ENCODE measurements at places on chromosomes 12 and 14. TPM values are rescaled to one million over a fixed set of nuclear protein-coding genes. Genes with fewer than 3 reads are reported as not detected.

DNA sequence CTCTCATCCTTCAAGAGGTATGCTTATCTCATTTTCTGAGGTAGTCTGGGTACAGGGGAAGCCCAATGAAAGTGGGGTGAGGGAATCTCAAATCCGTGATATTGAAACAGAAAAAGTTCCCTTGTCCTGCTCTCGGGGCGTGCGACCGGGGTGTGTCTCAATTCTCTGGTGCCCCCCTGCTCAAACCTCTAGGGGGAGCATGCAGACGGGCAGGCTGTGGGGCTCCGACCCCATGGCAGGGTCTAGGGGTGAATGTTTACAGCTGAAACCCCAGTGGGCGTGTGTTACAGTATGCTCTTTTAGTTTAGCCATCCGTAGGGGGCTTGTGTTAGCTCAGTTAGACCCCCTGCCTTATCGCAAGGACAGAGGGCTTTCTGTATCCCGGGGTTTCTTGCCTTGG lies 68.7 kb downstream of the PTPRQ start:
- H3K27me3 ChIP-seq: peaks cover 5% of the 10 kb centered on the region
- no peak overlapping the region for H3K27ac ChIP-seq
- no peaks in the 10 kb centered on the region for H3K4me1 ChIP-seq
- no peak for DNase-seq
- no peaks in the 10 kb centered on the region for H3K36me3 ChIP-seq

DNA sequence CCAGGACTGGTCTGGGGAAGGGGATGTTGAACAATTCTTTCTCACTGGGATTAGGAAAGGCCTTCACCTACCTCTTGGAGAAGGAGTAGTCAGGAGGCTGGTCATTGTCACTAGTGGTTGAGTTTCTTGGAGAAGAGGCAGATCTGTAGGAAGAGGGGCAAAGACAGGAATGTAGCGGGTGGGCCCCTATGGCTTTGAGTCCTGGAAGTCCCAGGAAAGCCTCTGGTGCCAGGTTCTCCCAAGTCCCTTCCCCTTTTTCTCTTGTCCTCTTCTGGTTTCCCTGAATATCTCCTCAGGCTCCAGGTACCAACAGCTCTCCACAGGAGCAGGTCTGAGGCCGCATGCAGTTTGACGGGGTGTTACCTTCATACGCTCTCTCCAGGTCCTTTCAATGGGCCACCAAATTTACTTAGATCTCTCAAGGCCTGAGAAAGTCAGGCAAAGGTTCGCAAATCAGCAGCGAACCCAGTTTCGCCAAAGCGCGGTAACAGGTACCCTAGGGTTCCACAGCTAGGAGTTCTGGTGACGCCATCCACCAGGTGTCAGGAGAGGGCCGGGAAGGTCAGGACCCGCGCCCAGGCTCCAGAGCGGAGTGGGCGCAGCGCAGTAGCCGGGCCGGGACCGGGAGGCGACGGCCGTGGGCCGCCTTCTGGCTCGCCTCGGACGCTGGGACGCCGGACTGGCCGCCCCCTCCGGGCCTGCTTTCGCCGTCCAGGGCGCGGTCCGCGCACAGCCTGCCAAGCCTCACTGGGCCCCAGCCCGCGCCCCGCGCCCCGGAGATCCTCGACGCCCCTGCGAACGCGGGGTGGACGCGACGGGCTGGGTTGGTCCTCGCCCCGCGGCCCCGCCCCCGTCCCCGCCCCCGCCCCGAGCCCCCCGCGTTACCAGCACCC lies 795 bp downstream of the SMAGP start:
- peaks cover 7% of the 10 kb centered on the region for H3K4me1 ChIP-seq
- peak; percentile 53 for DNase-seq
- peaks cover 2% of the 10 kb centered on the region for H3K27me3 ChIP-seq
- peak overlapping the region; percentile 74 for H3K27ac ChIP-seq
- no peaks in the 10 kb centered on the region for H3K36me3 ChIP-seq

Gene NYNRIN
- polyA plus RNA-seq: 54.4 TPM

GRCh38 chr14:58730792-58731464 lies 93.2 kb downstream of the DACT1 start:
- no peak for DNase-seq
- no peak overlapping the region for H3K4me3 ChIP-seq
- no peaks in the 10 kb centered on the region for H3K4me1 ChIP-seq
- no peak overlapping the region for H3K27ac ChIP-seq

Gene CLEC6A
- not detected for polyA plus RNA-seq

Gene NKX2-1
- polyA plus RNA-seq: not detected

DNA sequence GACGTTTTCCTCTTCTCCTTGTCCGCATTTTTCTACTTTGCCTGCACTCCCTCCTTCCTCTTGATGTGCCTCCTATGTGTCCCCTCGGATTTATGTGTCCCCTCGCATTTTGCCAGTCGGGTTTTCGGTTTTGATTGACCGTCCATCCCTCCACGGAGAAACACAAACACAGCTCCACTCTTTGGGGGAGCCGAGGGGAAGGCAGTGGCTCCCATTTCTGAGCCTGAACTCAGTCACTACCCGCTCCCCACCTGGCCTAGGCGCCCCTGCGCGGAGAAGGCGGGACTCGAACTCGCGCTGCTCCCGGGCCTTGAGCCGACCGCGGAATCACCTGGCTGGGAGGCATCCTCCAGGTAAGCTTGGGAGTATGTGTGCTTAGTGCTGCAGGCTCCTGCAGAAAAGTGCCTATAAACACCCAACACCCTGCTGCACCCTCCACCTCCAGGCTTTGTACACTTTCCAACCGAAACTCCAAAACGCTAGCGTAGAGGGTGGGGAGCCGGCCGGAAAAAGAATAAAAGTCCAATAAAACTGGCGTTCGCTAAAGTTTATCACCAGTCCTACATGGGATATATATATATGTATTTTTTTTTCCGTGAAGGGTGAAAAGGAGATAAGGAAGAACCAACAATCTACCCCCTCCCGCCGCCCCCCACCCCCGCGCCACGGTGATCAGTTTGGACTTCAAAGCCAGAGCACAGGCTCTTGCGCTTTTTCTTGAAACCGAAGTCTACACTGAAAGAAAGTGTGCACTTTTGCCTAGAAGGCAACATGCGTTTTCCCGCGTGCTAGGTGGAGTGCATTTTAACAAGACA lies 3.3 kb upstream of the CCND2 start:
- no peak for DNase-seq
- H3K4me1 ChIP-seq: peaks cover 3% of the 10 kb centered on the region
- H3K27me3 ChIP-seq: no peaks in the 10 kb centered on the region
- peak overlapping the region; percentile 94 for H3K4me3 ChIP-seq
- H3K36me3 ChIP-seq: no peaks in the 10 kb centered on the region

GRCh38 chr12:27561535-27562350 lies 37.7 kb downstream of the PPFIBP1 start:
- no peak overlapping the region for H3K27ac ChIP-seq
- no peak overlapping the region for H3K4me3 ChIP-seq
- no peaks in the 10 kb centered on the region for H3K36me3 ChIP-seq
- no peak for DNase-seq

Gene SAMD15
- polyA plus RNA-seq: 1.6 TPM

Gene ALX1
- polyA plus RNA-seq: 0.06 TPM

Gene ANKS1B
- 2.4 TPM for polyA plus RNA-seq

- no peaks in the 10 kb centered on the region for H3K27me3 ChIP-seq
- no peak overlapping the region for H3K4me3 ChIP-seq
- no peak overlapping the region for H3K27ac ChIP-seq
- no peaks in the 10 kb centered on the region for H3K36me3 ChIP-seq
- no peak for DNase-seq
Measured at GRCh38 chr14:37019488-37019887, 152.9 kb downstream of the SLC25A21 start.

DNA sequence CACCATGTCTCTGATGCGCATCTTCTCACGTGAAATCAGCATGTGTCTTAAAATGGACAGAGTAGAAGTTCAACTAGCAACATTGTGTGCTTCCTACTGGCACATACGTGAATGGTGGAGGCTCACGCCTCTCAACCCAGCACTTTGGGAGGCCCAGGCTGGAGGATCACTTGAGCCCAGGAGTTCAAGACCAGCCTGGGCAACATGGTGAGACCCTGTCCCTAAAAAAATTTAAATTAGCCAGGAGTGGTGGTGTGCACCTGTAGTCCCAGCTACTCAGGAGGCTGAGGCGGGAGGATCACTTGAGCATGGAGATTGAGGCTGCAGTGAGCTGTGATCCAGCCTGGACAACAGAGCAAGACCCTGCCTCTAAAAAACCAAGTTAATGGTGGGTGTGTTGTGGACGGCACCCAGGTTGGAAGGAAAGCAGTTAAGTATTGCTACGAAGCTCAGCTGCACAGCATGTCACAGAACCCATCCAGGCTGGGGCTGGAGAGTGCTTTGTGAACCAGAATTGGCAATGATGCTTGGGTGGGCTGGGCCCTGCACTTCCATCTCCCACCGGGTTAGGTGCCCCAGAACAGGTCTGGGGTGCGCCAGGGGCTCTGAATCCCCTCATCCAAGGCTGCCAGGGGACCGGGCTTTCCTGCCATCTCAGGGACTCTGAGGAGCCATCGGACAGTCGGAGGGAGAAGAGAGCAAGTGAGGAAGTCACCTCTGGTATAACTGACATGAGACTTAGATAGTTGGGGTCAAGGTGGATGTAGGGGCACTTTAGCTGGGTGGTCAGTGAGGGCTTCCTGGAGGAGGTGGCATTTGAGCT lies 33.0 kb upstream of the ULK1 start:
- no peak overlapping the region for H3K4me3 ChIP-seq
- peaks cover 27% of the 10 kb centered on the region for H3K4me1 ChIP-seq
- H3K27ac ChIP-seq: peak overlapping the region; percentile 71
- no peaks in the 10 kb centered on the region for H3K36me3 ChIP-seq
- H3K27me3 ChIP-seq: peaks cover 7% of the 10 kb centered on the region

DNA sequence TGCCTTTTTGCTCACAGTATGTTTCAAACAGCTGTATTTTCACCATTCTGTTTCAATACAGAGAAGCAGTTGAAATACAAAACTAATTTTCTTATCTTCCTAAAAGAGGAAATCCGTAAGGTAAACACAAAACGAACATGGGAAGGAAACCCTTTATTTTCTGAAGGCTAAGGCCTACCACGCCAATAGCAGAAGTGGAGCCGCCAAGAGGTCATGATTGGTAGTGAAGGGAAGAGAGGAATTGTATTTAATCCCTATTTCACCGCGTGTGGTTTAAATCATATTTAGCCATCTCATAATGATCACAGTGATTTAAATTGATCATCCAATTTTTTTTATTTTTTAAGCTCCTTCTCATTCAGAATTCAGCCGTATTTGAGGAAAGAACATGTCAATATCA lies 398.2 kb downstream of the PRKD1 start:
- peaks cover 6% of the 10 kb centered on the region for H3K27me3 ChIP-seq
- no peak overlapping the region for H3K4me3 ChIP-seq
- no peak overlapping the region for H3K27ac ChIP-seq
- H3K4me1 ChIP-seq: no peaks in the 10 kb centered on the region

- no peaks in the 10 kb centered on the region for H3K4me1 ChIP-seq
- peak; percentile 44 for DNase-seq
- peaks cover 58% of the 10 kb centered on the region for H3K36me3 ChIP-seq
- H3K27me3 ChIP-seq: no peaks in the 10 kb centered on the region
- H3K27ac ChIP-seq: no peak overlapping the region
Measured at GRCh38 chr12:116717466-116718437, 20.1 kb downstream of the SPRING1 start.

DNA sequence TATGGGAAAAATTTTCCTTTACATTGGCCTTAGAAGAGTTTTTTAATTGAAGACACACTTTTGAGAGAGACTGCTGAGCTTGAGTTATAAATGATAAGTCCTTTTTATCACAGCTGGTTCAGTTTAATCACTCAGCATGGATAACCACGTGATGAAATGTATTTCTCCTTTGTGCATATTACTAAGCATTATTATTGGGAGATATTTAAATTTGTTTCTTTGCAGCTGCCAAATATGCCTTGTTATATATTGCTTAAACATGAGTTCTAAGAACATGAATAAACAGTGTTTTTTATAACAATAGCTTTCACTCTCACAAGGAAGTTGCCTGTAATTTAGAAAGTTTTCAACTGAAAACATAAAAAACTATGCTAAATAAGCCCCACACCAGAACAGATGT lies 293.5 kb upstream of the LRFN5 start:
- no peaks in the 10 kb centered on the region for H3K36me3 ChIP-seq
- no peaks in the 10 kb centered on the region for H3K27me3 ChIP-seq
- no peak for DNase-seq
- H3K4me1 ChIP-seq: no peaks in the 10 kb centered on the region

- no peak overlapping the region for H3K27ac ChIP-seq
- no peak overlapping the region for H3K4me3 ChIP-seq
- no peaks in the 10 kb centered on the region for H3K4me1 ChIP-seq
- no peak for DNase-seq
- no peaks in the 10 kb centered on the region for H3K36me3 ChIP-seq
- H3K27me3 ChIP-seq: peaks cover 14% of the 10 kb centered on the region
Measured at GRCh38 chr12:54463034-54463433, 10.4 kb downstream of the GTSF1 start.

Gene ESRRB
- polyA plus RNA-seq: 0.18 TPM

- no peaks in the 10 kb centered on the region for H3K27me3 ChIP-seq
- no peaks in the 10 kb centered on the region for H3K4me1 ChIP-seq
Measured at GRCh38 chr14:106459971-106460730, 933.8 kb downstream of the TMEM121 start.

Gene OVCH1
- 0.28 TPM for polyA plus RNA-seq

DNA sequence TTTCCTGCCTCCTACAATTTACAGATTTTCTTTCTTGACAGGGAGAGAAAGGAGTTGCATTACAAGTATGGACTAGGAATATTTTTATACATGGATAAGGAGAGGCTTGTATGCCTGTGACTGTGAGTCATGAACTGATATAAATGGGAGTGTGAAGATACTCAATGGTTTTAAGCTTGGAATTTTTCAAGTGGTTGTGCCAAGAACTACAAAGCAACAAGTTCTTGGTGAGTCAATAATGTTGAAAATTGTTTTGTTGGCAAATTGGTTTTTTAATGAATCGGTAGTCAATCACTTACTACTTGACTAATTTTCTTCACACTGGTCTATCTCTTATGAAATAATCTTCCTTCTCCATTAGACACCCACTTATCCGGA lies 58.9 kb upstream of the HMGA2 start:
- no peaks in the 10 kb centered on the region for H3K4me1 ChIP-seq
- H3K27ac ChIP-seq: no peak overlapping the region
- no peak overlapping the region for H3K4me3 ChIP-seq

- H3K4me3 ChIP-seq: no peak overlapping the region
- no peaks in the 10 kb centered on the region for H3K27me3 ChIP-seq
- no peak overlapping the region for H3K27ac ChIP-seq
- H3K36me3 ChIP-seq: peaks cover 2% of the 10 kb centered on the region
Measured at GRCh38 chr14:70780396-70781075, 28.8 kb downstream of the MAP3K9 start.

Gene ERC1
- polyA plus RNA-seq: 17.5 TPM
